ENCODE measurements at places on chromosomes 4 and X. TPM values are rescaled to one million over a fixed set of nuclear protein-coding genes. Genes with fewer than 3 reads are reported as not detected.

GRCh38 chr4:79211490-79211889, 114.4 kb downstream of the NAA11 start:
- no peak for DNase-seq

GRCh38 chr4:157220371-157220881, at the start of gene GRIA2:
GRIA2 (plus strand) TSS chr4:157220728; CDS start chr4:157221043, 315 bp downstream.
- peak; percentile 91 for DNase-seq

GRCh38 chrX:130637591-130637990, 235.8 kb downstream of the RBMX2 start:
- DNase-seq = no peak

- no peak for DNase-seq
Observed at GRCh38 chr4:74615411-74615810, 170.5 kb downstream of the AREG start.

AMOT gene
- total RNA-seq = 7.1 TPM

- no peak for DNase-seq
Observed at GRCh38 chr4:102259702-102260101, 85.6 kb downstream of the SLC39A8 start.

All from chondrocyte (in vitro differentiated cells).